ENCODE measurements at places on chromosomes 13 and 19. TPM values are rescaled to one million over a fixed set of nuclear protein-coding genes. Genes with fewer than 3 reads are reported as not detected.

- DNase-seq = no peak
Observed at GRCh38 chr19:35797663-35798062, 15.0 kb downstream of the PRODH2 start.

DNA sequence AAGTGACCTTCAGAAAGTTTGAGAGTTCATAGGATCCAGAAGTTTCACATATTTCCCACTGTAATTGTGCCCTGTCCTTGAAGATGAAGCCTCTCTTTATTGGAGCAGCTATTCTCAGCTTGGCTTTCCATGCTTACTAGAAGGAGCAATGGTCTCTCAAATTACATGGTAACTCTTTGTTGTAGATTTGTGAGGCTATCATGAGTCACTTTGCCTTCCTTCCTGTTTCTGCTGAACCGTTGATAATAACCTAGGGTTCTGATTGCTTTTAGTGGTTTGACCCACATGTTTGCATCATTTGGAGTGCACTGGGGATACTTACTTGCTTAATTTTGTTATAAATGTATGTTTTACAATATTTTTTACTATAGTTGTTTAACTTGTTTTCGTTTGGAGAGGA is 772.9 kb upstream of the SLITRK6 start:
- no peak for DNase-seq

- no peak for DNase-seq
Observed at GRCh38 chr13:104357174-104357573, 1291.0 kb upstream of the SLC10A2 start.

GRCh38 chr19:43464134-43464775 is 1.2 kb downstream of the LYPD3 start:
- no peak for DNase-seq

ZNF723 gene
- polyA plus RNA-seq = not detected

ZNF728 gene
- not detected for polyA plus RNA-seq

CYP4F12 gene
- polyA plus RNA-seq = 7.9 TPM

URAD gene
- polyA plus RNA-seq = not detected

ZNF85 gene
- polyA plus RNA-seq = 14.7 TPM
